NCI-H2081 treated with DMSO at 0.1 percent for 48 hours (cell line): ENCODE measurements at places on chromosomes 3 and 15.

DNA sequence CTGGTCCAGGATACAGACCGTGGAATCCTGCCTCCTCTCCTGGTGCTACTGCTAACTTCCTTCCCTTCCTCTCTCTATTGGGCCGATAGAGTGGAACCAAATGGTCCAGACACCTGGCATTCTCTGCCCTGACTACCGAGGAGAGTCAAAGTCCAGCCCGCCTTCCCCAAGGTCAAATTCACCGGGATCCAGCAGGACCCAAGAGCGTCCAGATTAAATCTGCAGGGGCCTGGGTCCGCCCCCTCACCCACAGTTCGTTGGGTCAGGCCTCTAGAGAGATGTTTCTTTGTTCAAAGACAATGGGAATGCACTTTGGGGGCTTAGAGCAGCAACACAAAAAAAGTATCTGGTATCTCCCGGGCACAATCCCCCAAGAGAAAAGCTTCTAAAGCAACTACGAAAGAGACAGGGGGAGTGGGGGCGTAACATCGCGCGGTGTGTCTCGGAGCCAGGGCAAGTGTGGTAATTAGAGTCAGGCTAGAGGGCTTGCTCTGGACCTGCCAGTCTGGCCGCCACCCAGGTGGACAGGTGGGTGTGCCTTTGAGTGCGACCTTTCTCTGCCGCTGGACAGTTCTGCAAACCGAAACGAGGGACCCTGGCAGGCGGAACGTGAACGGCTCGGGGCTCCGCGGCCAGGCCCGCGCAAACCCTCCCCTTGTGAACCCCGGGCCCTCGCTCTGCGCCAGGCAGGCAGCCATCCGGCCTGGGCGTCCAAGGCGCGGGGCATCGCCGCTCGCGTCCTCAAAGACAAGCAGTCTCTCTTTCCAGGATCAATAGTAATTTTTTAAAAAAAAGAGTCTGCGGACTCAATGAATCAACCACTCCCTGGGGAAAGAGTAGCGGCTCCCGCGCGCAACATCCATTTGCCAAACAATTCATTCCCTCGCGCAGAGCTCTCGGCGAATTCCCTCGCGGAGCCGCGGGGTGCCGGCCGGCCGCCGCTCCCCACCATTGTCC lies 806 bp downstream of the KLHL25 start:
- no peak for DNase-seq

- no peak for DNase-seq
Measured at GRCh38 chr3:123122057-123122456, 55.2 kb downstream of the PDIA5 start.

DNA sequence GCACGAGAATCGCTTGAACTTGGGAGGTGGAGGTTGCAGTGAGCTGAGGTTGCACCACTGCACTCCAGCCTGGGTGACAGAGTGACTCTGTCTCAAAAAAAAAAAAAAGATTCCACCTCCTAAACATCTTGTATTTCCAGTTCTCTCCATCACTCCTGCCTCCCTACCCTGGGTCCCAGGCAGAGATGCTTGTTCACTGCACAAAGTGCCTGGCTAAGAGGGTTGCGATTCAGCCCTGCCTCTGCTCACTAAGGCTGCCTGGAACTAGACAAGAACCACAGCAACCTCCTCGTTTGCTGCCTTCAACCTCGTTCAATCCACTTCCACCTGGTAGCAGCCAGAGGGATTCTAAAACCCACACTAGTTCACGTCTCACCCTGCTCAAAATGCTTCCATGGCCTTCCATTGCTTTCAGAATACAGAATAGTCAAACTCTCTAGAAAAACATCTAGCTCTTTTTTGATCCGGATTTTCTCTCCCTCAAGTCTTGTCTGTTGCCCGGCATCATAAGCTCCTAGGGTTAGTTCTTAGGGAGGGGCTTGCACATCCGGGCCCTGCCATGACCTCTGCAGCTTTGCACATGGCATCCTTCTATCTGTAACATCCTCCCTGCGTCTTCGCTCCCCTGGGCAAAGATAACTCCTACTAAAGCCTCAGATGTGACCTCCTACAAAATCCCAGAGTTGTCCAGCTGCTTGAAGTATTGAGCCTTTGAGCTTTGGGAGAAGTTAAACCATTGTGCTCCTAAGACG lies 1.0 kb upstream of the MCM2 start:
- DNase-seq: no peak

- DNase-seq: no peak
Measured at GRCh38 chr15:70125605-70126004, 27.9 kb upstream of the TLE3 start.

GRCh38 chr3:106703524-106703923 lies 673.7 kb upstream of the CCDC54 start:
- no peak for DNase-seq

GRCh38 chr3:172074032-172074431 lies 34.7 kb downstream of the FNDC3B start:
- DNase-seq: no peak

- DNase-seq: no peak
Measured at GRCh38 chr15:101267320-101268104, 9.8 kb downstream of the SELENOS start.

- no peak for DNase-seq
Measured at GRCh38 chr3:16063603-16064002, 110.9 kb upstream of the GALNT15 start.

GRCh38 chr3:185912929-185913901 lies 24.6 kb downstream of the TRA2B start:
- DNase-seq: no peak
